GF-D8 (cell line): ENCODE measurements at places on chromosomes 5 and 9.

GRCh38 chr5:156328161-156328560, 1.2 kb downstream of the SGCD start:
- DNase-seq: no peak

DNA sequence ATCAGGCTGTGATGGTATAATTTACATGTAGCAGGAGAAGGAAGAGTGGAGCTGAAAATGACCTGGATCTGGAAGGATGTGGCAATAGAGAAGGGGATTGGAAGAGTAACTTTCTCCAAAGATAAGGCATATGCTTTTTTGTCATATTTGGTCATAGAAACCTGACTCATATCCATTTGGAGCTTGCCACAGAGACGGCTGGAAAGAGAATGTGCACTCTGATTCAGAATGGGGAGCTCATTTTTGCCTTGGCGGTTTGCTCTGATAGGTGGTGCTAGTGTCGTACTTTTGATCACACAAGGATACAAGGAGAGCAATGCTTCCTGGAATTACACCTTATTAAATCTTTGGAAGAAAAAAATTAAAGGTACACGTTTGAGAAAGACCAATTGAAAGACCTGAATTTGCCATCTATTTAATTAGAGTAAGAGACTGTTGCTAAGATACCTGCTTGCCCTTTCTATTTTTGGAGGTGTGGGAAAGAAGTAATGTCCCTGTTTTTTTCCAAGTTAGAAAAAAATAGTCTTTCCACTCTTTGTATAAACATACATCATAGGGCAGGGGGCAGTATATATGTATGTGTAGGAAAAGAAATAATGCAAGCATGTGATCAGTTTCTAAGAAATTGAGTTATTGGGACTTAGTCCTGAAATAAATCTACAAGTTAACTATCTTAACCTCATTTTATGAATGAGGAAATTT, 5.4 kb downstream of the LSM11 start:
- DNase-seq: no peak

DNA sequence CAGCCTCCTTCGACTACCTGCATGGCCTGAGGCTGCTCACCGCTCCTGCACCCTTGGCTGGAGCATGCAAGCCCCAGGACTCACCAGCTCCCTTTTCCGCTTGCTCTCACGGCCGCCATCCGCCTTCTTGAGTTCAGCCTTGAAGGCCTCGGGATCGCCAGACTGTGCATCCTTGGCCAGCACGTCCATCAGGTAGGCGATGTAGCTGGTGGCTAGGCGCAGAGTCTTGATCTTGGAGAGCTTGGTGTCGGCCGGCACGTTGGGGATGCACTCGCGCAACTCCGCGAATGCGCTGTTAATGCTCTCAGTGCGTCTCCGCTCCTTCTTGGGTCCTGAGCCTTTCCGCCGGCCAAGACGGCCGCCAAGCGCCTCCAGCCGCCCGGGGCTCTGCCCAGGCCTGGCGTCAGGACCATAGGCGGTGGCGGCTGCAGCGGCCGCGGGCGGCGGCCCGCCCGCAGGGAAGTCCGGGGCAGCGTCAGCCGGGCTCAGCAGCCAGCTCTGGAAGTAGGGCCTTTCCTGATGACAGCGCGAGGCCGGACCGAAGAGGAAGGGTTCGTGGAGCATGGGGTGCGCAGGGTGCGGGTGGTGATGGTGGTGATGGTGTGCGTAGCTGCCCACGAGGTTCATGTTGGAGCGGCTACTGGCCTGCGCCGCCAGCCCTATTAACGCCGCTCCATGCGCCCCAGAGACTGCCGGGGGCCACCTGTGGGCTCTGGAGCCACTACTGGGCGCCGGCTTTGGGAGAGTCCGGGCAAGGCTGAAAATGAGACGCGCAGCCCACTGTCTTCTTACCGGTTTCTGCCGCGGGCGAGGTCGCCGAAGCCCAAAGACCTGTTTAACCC, 424 bp downstream of the HAND1 start:
- no peak for DNase-seq

GRCh38 chr9:94586814-94587213, 6.8 kb downstream of the FBP2 start:
- no peak for DNase-seq

GRCh38 chr9:7095058-7095457, 337.3 kb downstream of the KDM4C start:
- DNase-seq: no peak

GRCh38 chr5:38715696-38716095, 130.1 kb upstream of the OSMR start:
- DNase-seq: no peak

DNA sequence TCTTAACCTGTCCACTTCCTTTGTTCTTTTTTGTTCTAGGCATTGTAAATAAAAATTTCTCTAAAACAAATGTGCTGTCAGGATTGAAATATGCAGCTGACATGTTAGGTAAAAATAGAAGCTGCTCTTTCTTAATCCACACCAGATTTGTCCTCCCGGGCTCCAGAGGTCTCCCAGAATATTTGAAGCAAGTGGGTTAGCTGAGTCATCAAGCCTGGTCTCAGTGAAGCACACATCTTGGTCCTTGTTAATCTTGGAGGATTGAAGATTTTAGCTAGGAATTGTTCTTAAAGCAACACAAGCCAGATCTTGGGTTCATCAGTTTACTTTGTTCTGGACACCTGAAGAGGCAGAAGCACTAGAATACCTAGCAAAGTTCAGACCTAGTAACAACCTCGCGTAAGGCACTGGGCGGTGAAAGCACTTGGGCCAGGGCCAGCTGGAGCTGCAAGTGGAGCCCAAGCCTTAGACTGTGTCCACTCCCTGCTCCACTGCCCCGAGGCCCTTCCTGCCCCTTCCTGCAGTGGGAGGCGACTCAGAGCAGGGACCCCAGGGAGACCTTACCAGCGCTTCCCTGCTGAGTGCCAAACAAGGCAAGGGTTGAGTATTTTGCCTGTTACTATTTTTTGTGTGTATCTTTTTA, 36.5 kb downstream of the HABP4 start:
- no peak for DNase-seq

DNA sequence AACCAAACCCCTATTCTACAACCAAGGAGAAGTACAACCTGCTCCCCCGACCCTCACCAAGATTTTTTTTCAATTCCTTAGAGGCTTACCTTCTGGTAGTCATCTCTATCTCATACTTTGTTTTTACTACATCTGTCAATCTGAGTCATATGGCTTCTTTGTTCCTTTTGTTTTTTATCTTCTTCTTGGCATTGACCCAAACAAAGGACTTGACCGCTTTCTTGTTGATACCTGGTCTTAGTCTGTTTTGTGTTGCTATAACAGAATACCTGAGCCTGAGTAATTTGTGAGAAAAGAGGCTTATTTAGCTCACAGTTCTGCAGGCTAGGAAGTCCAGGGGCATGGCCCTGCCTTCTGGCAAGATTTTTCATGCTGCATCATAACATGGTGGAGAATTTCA, 352.7 kb downstream of the MLLT3 start:
- no peak for DNase-seq

GRCh38 chr9:86545090-86545489, 190.9 kb upstream of the TUT7 start:
- no peak for DNase-seq

GRCh38 chr9:128375865-128376264, 4.7 kb downstream of the URM1 start:
- DNase-seq: no peak

DNA sequence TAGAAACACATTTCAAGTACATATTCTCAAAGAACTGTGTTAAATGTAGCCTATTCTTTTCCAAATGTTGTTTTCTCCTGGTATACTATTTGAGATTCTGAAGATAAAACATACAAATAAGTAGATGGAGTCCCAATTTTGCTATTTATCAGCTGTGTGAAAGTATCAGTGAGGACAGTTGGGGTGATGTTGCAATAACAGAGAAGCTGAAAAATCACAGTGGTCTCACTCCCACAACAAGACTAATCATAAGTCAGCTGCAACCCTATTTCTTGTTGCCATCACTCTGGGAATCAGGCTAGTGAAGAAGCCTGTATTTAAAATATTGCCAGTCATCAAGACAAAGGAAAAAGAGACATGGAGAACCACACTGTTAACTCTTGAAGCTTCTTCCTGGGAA, 25.9 kb upstream of the LURAP1L start:
- no peak for DNase-seq

DNA sequence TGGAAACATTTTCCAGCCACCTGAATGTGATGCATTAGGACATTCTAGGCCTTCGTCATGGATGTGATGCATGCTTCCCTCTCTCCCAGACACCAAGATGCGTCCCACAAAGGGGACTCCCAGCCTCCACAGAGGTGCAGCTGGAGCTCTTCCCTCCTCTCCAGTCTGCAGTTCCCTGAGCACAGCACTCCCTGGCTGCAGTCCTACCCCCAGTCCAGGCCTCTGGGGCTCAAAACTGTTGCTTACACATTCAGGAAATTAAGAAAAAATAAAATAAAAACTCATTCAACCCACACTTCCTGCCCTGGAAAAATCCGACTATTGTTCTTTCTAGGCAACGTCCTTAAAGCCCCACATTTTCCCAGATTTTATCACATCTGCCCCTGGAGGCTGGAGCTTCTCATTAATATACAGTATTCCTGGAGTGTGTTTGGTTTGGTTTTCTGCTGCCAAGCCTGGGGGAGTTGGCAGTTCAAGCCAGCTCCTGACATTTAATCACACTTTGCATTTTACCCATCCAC, 78.4 kb upstream of the ICE1 start:
- DNase-seq: no peak
